A549 treated with GW870086 at 1 μM for 4 hours (cell line): ENCODE measurements at places on chromosomes 16 and 17. TPM values are rescaled to one million over a fixed set of nuclear protein-coding genes. Genes with fewer than 3 reads are reported as not detected.

C1QL1 gene
- 17.0 to 30.5 TPM (median 28.7 TPM) in 5 replicates for total RNA-seq

VTN gene
- 16.5 to 23.2 TPM (median 19.6 TPM) in 5 replicates for total RNA-seq

RRAD gene
- total RNA-seq, result 19.1 to 31.3 TPM (median 25.8 TPM) in 5 replicates

NDRG4 gene
- 26.7 to 33.0 TPM (median 31.0 TPM) in 5 replicates for total RNA-seq

TRIM65 gene
- total RNA-seq, result 26.4 to 39.7 TPM (median 36.3 TPM) in 5 replicates

LRRC37A2 gene
- 2.3 to 3.8 TPM (median 3.4 TPM) in 5 replicates for total RNA-seq

FBXO39 gene
- not detected in 5 replicates for total RNA-seq

SOX9 gene
- 6.6 to 9.8 TPM (median 9.1 TPM) in 5 replicates for total RNA-seq

G6PC1 gene
- not detected in 5 replicates for total RNA-seq

SCN4A gene
- total RNA-seq, result 0.03 to 0.07 TPM (median 0.03 TPM) in 5 replicates

SARM1 gene
- total RNA-seq, result 4.3 to 6.7 TPM (median 5.9 TPM) in 5 replicates

GPR179 gene
- total RNA-seq, result 0.02 to 0.10 TPM (median 0.03 TPM) in 5 replicates

P2RX5 gene
- 19.1 to 27.4 TPM (median 24.0 TPM) in 5 replicates for total RNA-seq

LDAF1 gene
- 16.8 to 22.1 TPM (median 20.4 TPM) in 5 replicates for total RNA-seq

ABCC3 gene
- 116 to 158 TPM (median 140 TPM) in 5 replicates for total RNA-seq

ABCA3 gene
- total RNA-seq, result 15.9 to 20.5 TPM (median 20.2 TPM) in 5 replicates

GPRC5C gene
- 51.5 to 76.5 TPM (median 69.0 TPM) in 5 replicates for total RNA-seq

P2RX1 gene
- total RNA-seq, result not detected in 5 replicates

SPATA22 gene
- total RNA-seq, result not detected in 5 replicates

CD300LB gene
- 0.05 to 0.17 TPM (median 0.10 TPM) in 4 of 5 replicates, not detected in the other for total RNA-seq

UMOD gene
- not detected in 5 replicates for total RNA-seq

GABARAPL2 gene
- 89.9 to 92.1 TPM (median 91.5 TPM) in 5 replicates for total RNA-seq

ADAMTS18 gene
- 0.05 to 0.09 TPM (median 0.08 TPM) in 3 of 5 replicates, not detected in the others for total RNA-seq

TLK2 gene
- 29.7 to 35.2 TPM (median 31.5 TPM) in 5 replicates for total RNA-seq

KRT14 gene
- 0.07 to 0.13 TPM in 2 of 5 replicates, not detected in the others for total RNA-seq
